ENCODE measurements at places on chromosomes 13 and 19.

GRCh38 chr19:10095948-10096614 lies 6.4 kb downstream of the ANGPTL6 start:
- peak; percentile 91 for DNase-seq

GRCh38 chr19:8566855-8567254 lies 10.4 kb downstream of the MYO1F start:
- no peak for DNase-seq

DNA sequence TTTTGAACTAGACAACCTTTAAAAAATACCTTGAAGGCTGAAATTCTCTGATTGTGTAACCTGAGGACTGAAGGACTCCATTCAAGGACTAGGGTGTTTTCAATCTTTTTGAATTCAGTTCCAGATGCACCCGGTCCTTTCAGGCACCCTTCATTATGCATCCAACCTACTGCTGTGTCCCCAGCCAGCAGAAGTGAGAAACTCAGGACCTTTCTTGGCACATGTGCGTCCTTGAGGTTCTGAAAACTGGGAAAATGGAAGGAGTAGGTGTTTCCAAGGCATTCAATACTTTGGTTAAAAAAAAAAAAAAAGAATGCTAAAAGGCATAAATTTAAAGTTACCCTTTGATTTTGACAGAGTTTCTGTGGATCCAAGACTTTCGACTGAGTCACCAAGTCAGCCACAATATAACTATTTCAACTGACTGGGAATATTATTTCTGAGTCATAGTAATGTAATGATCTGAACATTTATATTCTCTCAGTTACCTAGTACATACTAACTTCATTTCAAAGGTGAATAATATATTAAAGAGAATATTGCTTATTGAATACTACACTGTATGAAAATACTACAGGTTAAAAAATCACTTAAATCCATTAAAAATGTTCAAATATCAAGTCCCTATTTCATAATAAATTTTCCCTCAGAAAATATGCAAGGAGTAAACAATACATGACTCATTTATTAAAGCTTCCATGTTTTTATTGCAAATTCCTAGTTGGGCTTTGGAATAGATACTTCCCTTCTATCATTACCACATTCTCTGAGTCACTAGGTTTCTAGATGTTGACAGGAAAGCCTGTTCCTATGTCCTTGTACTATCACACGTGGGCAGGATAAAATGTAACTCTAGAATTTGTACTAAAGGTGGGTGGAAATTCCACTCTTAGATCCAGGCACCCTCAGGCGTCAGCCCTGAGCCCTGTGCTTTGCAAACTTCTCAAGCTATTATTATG lies 2.4 kb upstream of the ITGBL1 start:
- no peak for DNase-seq

GRCh38 chr19:38537071-38537936 lies 80.4 kb downstream of the MAP4K1 start:
- no peak for DNase-seq

GRCh38 chr13:21973437-21974125 lies 302.7 kb downstream of the FGF9 start:
- DNase-seq = no peak

DNA sequence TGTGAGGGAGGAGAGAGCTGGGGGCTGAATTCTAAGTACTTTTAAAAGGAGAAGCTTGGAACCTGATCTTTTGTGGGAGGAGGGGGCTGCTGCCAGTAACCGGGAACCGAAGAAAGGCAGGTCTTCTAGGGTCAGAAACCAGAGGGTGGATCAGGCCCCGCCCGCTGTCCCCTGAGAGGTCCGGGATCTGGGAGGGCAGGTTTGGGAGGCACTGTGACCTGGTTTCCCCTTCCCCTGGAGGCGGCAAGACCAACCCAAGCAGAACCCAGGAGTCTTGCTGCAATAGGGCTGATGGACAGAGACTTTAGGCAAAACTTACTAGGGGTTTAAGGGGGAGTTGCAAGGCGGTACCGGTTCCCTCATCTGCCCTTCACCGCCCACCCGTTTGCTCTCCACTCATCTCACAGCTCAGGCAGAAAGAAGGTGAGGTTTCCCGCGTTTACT lies 707 bp upstream of the KLK8 start:
- peak; percentile 61 for DNase-seq

GRCh38 chr13:113828282-113828825 lies 35.5 kb downstream of the GAS6 start:
- DNase-seq = no peak

- DNase-seq = peak; percentile 80
Measured at GRCh38 chr19:1237754-1238368, at the start of gene CBARP. Gene CBARP (minus strand): TSS chr19:1238005. CDS start chr19:1236100, 1,905 bp downstream.

DNA sequence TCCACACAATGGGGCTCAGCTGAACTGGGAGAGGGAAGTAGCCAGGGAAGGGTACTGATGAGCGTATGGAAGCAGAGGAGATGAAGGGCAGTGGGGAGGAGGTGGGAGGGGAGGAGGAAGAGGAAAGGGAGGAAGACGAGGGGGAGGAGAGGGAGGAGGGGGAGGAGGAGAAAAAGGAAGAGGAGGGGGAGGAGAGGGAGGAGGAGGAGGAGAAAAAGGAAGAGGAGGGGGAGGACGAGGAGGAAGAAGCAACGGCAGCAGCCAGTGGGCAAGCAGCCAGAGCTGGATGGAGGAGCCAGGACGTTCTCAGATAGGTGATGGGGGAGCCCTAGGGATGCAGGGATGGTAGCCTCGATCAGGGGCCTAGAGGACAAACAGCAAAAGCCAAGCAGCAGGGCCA lies 5.6 kb downstream of the CERS4 start:
- no peak for DNase-seq

- DNase-seq = no peak
Measured at GRCh38 chr13:26024558-26024957, 27.3 kb downstream of the SHISA2 start.

GRCh38 chr19:7730286-7731217 lies 1.4 kb downstream of the CLEC4G start:
- DNase-seq = peak; percentile 15

DNA sequence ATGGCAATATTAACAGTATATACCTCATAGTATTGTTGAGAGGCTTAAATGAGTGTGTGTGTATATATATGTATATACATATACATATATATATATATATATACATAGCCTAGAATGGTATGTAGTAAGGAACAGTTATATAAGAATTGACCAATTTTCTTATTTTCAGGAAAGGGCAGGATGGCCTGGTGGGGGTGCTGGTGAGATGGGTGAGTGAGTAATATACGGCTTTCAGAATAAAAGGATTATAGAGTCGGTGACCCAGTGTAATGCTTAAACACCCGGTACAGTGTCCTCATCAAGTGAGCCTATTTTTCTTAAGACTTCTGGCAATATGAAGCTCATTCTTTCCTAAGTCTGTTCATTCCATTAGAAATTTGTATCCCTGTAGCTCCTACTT lies 11.7 kb upstream of the FAM216B start:
- no peak for DNase-seq

GRCh38 chr13:110500341-110500740 lies 61.2 kb downstream of the RAB20 start:
- DNase-seq = no peak

Data from nephron progenitor cell (in vitro differentiated cells).